ENCODE measurements at places on chromosomes 5 and 9. TPM values are rescaled to one million over a fixed set of nuclear protein-coding genes. Genes with fewer than 3 reads are reported as not detected.

- no peaks in the 10 kb centered on the region for H3K4me1 ChIP-seq
- no peaks in the 10 kb centered on the region for H3K36me3 ChIP-seq
- H3K4me3 ChIP-seq = no peak overlapping the region
- H3K27me3 ChIP-seq = no peaks in the 10 kb centered on the region
- H3K27ac ChIP-seq = no peak overlapping the region
Measured at GRCh38 chr9:14417237-14417636, 103.3 kb upstream of the NFIB start.

GRCh38 chr9:136111190-136111589, 7.5 kb downstream of the TMEM250 start:
- no peak for DNase-seq
- H3K27me3 ChIP-seq = no peaks in the 10 kb centered on the region
- H3K4me3 ChIP-seq = peak overlapping the region; percentile 87
- H3K27ac ChIP-seq = peak overlapping the region; percentile 92
- peaks cover 8% of the 10 kb centered on the region for H3K36me3 ChIP-seq

The CCNH gene
- total RNA-seq = 61.4 TPM

The TCF7 gene
- 68.7 TPM for total RNA-seq

DNA sequence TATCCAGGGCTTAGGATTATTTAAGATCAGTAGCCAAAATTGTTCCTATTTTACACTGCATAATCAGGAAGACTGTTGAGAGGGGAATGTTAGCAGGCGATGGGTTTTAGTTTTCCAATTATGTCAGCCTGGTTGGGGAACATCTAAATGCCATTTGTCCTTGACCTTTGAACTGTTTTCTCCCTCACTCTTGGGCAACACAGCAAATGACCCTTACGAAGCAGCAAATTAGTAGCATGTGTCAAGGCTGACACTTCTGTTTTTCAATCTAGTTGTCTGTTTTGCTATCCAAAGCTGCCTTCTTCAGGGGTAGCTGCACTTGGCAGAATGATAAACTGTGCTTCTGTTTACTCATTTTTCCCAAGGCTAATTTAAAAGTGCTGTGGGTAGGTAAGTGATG, 78.0 kb upstream of the AGXT2 start:
- no peaks in the 10 kb centered on the region for H3K36me3 ChIP-seq
- no peak overlapping the region for H3K27ac ChIP-seq
- H3K4me1 ChIP-seq = peaks cover 18% of the 10 kb centered on the region
- no peak for DNase-seq

Measured in activated naive CD8-positive, alpha-beta T cell treated with anti-CD3 and anti-CD28 coated beads for 36 hours (primary cell).